H1 (cell line): ENCODE measurements at places on chromosomes 6 and 20. TPM values are rescaled to one million over a fixed set of nuclear protein-coding genes. Genes with fewer than 3 reads are reported as not detected.

Gene MATN4
- 4.0 and 4.4 TPM in 2 replicates for total RNA-seq

DNA sequence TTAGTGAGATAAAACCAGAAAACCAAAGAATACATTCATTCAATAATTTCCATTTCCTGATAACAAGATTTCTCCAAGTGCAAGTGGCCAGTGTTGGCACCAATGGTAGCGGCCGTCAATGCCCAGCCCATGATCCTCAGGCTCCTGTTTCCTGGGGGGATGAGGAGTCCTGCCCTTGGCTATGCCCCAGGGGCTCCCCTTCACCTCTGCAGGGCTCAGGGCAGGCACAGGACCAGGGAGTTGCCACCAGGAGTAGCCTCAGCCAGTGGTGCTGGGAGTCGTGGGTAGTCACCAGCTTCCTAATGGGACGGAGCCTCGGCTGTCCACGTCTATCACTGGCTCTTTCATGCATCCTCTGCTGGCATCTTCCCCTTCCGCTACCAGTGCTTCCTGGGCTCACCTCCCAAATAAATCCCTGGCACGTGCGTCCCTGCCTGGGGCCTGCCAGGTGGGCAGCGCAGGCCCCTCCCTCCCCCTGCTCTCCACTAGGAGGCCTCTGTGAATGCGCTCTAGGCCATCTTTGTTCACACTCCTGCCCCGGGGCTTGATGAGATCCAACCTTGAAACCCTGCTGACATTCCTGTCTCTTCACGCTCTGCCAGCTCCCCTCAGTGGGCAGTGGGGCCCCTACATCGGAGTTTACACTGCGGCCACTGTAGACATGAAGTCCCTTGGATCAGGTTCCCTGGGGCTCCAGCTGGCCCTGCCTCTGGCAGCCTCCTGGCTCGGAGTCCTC is 215.7 kb downstream of the SYNDIG1 start:
- H3K4me3 ChIP-seq: no peak overlapping the region
- DNase-seq: no peak
- no peaks in the 10 kb centered on the region for H3K36me3 ChIP-seq
- no peak overlapping the region for H3K27ac ChIP-seq
- no peaks in the 10 kb centered on the region for H3K27me3 ChIP-seq
- no peaks in the 10 kb centered on the region for H3K4me1 ChIP-seq

- no peaks in the 10 kb centered on the region for H3K4me1 ChIP-seq
- H3K36me3 ChIP-seq: no peaks in the 10 kb centered on the region
- no peak overlapping the region for H3K4me3 ChIP-seq
- no peak for DNase-seq
These were observed 364.2 kb downstream of the TFAP2B start for GRCh38 chr6:51182827-51183226.

DNA sequence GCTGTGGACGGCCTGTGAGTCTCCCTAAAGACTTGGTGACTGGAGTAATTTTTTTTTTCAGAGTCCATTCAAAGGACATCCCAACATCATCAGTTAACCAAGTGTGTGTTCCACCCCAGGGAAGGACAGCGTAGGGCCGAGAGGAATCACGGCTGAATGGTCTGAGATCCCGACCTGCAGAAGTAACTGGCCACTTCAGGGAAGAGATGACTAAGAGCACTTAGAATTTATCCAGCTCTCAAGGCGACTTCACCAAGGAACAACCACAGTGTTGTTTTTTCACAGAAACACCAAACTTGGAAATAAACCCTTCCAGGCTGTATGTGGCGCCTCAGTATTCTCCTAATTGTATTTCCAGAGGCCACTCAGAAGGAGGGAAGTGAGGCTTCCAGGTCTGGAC is 231.6 kb downstream of the FNDC1 start:
- DNase-seq: no peak
- H3K36me3 ChIP-seq: no peaks in the 10 kb centered on the region
- H3K27me3 ChIP-seq: 0 out of 2 replicates have a peak, but pooled peaks cover 2% of the 10 kb centered on the region
- no peak overlapping the region for H3K27ac ChIP-seq

Gene MRPS18A
- 48.3 and 52.1 TPM in 2 replicates for total RNA-seq

Gene SNTA1
- total RNA-seq: 4.5 and 5.5 TPM in 2 replicates
